ENCODE measurements at places on chromosomes 1 and 21.

DNA sequence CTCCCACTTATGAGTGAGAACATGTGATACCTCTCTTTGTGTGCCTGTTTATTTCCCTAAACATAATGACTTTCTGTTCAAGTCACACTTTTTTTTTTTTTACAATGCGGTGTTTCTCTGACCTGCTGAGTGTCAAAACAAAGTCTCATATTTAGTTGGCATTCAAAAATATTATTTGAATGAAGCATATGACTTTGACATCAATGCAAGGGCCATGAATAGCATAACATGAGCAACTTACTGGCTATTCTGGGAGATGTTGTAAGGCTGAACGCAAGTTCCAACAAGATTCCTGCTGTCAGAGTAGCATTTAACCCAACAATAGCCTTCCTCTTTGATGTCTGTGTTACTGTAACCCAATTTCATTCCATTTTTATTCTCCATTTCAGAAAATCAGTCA, 2.0 kb upstream of the KRTAP19-1 start:
- no peak for DNase-seq

DNA sequence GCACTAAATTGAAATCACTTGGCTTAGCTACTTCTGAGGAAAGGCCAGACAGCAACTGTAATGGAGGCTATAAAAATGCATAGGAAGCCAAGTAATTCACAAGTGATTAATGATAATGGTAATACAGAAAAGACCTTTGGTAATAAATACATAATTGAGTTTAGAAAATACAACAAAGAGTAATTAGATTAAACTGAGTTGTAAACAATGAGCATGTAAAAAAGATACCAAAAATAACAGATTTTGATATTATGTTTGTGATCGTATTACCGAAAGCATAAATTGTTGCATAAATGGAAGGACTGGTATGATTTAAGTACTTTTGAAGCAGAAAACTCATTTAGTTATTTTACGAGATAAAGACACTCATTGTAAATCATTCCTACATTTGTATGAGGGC, 556.7 kb upstream of the TMPRSS15 start:
- no peak for DNase-seq

GRCh38 chr1:17335821-17336710, 28.1 kb downstream of the PADI4 start:
- peak; percentile 51 for DNase-seq

GRCh38 chr1:168408884-168409283, 128.2 kb downstream of the TBX19 start:
- peak; percentile 16 for DNase-seq

- DNase-seq = no peak
These were observed 60.1 kb upstream of the PTGS2 start for GRCh38 chr1:186740324-186740723.

DNA sequence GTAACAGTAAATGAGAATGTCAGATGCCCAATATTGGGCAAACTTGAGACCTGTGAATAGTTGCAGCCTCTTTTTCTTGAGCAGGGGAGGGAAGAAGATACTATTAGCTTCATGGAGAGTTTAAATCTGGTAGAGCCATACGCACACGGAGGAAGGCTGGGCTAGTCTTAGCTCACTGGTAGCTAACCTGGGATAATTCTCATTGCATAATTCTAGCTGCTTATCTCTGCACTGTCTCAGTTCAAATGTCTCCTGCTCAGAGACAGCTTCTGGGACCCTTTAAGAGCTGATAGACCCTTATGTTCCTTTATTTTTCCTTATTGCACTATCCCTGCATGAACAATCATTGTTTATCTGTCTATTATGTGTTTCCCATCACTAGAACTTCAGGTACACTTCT, 8.4 kb downstream of the C1orf87 start:
- no peak for DNase-seq

- peak; percentile 72 for DNase-seq
These were observed 514.0 kb upstream of the ADAMTS5 start for GRCh38 chr21:27480841-27481261.

GRCh38 chr1:6445062-6445763, 20.6 kb downstream of the ESPN start:
- no peak for DNase-seq

DNA sequence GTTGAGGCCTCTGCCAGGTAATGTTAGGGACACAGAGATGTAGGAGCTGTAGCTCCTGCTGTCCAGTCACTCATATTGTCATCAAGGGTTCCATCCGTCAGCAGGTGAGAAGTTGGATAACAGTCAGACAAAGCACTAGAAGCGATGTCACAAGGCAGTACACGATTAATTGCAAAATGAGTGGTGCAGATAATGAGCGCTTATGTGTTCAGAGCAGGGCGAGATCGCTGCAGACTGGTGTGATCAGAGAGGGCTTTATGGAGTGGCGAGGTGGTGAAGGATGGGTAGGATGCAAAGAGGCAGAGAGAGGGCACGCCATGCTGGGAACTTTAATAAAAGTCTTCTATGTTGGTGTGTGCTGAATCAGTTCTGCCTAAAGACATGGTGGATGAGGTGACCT, 8.8 kb downstream of the TMCC2 start:
- no peak for DNase-seq

DNA sequence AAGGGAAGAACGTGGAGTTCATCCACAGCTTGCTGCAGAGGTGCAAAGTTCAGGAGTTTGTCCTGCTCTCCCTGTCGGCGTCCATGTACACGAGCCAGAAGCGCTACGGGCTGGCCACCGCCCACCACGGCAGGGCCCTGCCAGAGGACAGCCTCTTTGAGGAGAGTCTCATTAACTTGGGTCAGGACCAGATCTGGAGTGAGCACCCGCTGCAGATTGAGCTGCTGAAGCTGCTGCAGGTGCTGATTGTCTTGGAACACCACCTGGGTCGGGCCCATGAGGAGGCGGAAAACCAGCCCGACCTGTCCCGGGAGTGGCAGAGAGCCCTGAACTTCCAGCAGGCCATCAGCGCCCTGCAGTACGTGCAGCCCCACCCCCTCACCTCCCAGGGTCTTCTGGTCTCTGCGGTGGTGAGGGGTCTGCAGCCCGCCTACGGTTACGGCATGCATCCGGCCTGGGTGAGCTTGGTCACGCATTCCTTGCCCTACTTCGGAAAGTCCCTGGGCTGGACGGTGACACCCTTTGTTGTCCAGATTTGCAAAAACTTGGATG, 73.8 kb upstream of the MORC3 start:
- DNase-seq = no peak

DNA sequence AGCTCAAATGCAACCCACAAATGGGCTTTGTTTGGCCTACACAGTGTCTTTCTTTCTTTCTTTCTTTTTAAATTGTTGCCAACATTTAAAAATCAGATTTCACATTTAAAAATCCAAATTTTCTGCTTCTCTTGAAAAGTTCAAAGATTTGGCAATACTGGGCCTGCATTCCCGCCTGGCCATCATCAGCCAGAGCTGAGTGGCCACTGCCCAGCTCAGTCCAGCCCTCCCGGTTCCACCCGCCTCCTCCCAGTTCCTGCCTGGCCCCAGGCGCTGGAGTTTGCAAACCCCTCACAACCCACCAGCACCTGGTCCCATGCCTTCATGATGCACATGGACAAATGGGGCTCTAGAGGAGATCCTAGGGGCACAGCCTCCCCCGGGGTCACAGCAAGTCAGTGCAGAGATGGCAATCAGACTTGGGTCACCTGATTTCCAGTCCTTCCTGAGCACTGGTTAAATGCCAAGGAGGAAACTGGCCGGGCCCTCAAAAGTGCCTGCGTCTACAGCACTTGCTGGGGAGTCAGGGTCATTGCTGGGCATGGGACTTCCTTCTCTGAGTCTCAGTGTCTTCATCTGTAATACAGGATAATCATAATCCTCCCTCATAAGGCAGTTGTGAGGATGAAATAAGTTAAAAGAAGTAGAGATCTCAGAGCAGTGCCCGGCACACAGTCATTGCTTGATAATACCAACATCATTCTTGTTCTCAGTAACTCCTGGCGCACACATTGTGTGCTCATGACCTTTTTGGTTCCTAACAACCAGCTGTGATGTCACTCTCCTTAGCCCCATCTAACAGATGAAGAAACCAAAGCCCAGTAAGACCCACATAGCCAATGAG, 41.0 kb upstream of the LAPTM5 start:
- DNase-seq = no peak

DNA sequence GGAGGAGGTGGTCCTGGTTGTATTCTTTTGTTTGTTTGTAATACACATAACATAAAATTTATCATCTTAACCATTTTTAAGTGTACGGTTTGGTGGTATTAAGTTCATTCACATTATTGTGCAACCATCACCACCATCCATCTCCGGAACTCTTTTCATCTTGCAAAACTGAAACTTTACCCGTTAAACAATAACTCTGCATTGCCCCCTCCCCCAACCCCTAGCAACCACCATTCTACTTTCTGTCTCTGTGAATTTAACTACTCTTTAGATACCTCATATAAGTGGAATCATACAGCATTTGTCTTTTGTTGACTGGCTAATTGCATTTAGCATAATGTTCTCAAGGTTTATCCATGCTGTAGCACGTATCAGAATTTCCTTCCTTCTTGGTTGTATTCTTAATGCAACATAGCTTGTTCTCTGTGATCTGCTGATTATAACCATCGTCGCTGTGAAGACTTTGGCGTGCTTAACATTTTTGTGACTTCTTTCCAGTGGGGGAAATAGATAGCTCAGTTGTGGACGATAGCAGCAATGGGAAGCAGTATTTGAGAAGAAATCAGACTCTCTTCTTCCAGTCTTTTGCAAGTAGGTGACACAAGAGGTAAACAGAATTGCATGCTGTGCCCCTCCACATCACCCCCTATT, 117.5 kb upstream of the HOOK1 start:
- peak; percentile 39 for DNase-seq

GRCh38 chr1:92864131-92864530, 32.3 kb downstream of the RPL5 start:
- DNase-seq = no peak

GRCh38 chr1:112674986-112675727, 698 bp downstream of the MOV10 start:
- DNase-seq = peak; percentile 47

GRCh38 chr1:43936431-43937151, 3.0 kb downstream of the ARTN start:
- DNase-seq = no peak

DNA sequence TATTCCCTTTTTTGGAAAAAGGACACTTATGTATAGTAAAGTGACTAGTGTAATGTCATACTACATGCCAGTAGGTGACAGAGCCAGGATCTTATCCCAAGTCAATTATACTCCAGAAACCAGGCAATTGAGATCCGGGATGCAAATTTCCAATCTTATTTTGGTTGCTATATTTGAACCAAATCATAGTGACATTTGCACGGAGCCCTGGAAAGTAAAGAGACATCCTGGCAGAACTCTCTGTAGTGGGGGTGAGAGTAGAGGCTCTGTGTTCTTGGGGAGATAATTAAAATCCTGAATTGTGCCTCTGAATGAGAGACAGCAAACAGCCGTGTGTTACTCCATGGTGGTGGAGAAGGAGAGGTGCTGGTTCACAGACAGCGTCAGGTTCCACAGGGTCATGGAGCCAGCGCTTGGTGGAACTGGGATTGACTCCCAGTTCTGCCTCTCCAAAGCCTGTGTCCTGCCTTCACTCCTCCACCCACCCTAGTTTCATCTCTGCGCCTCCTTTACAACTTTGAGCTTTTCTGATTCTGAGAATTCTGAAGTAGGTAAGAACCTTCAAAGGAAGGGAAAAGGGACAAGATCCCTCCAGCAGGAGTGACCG, 432.3 kb downstream of the PTPRU start:
- DNase-seq = no peak

- peak; percentile 8 for DNase-seq
These were observed 71.2 kb upstream of the HMGB4 start for GRCh38 chr1:33792651-33793050.

DNA sequence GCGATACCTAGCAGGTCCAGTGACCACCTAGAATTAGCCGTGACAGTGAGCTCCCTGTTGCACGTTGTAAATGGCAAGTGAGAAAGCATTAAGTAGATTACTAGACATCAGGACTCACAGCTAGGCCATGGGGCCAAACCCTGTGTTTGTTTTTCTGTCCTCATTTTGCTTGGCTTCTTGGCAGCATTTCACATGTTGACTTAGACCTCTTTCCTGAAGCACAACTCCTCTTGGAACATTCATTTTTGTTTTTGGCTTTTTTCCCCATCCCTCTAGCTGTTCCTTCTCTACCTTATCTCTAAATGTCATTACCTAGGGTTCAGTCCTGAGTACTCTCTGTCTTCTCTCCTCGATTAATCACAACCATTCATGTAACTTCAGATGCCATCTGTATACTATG, 16.9 kb upstream of the PTPN14 start:
- DNase-seq = no peak

GRCh38 chr1:100791586-100791985, 72.0 kb downstream of the VCAM1 start:
- no peak for DNase-seq

Measured in fibroblast of skin of right quadriceps (primary cell).